ENCODE measurements at places on chromosomes 1 and 21. TPM values are rescaled to one million over a fixed set of nuclear protein-coding genes. Genes with fewer than 3 reads are reported as not detected.

Gene ERG
- total RNA-seq, result 17.3 TPM

Gene DIO1
- total RNA-seq, result not detected

Gene USH2A
- 3.6 TPM for total RNA-seq

Gene OR6N1
- not detected for total RNA-seq

GRCh38 chr1:109208836-109209463 lies 4.8 kb upstream of the SARS1 start:
- no peak for DNase-seq

DNA sequence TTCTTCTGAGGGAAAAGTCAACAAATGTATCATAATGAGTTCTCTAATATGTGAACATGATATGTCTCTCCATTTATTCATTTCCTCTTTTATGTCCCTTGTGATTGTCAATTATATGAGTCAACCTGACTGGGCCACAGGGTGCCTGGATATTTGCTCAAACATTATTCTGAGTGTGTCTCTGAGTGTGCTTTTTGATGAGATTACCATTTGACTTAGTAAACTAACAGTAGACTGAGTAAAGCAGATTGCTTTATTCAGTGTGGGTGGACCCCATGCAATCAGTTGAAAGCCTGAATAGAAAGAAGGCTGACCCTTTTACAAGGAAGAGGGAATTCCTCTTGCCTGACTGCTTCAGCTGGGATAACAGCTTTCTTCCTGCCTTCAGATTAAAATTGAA lies 142.6 kb downstream of the SLC35F3 start:
- DNase-seq, result no peak

DNA sequence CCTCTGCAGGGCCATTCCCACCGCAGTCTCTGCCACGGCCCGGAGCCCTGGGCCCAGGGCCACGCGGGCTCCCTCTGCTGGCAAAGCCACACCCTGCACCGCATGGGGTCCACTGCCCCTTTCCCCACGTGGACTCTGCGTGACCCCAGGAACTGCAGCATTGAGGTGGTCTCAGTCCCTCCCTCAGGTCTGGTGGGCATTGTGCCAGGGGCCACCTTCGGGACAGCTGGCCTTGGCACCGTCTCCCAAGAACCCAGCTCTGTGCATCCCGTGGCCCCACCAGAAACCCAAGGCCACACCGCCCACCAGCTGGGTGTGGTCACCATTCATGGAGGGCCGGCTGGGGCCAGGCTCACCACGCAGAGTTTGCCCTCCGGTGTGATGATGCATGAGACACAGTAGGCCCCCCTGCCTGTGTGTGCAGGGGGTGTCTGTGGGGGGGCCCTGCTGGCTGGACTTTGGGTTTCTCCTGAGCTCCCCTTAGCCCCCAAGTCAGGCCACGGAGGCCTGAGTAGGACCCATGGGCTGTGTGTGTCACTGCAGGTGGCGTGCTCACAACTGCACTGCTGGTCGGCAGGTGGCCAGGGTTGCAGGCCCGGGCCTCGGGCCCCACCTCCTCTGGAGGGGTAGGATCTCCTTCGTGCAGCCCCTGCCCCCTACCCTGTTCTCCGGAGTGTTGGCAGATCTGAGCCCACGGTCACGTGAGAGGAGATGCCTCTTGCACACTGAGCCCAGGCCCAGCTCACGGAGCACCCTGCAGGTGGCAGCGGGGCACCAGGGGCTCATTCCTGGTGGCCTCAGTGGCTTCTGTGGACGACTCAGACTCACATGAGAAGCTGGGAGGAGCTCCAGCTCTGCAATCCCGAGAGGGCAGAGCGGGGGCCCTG lies 5.8 kb downstream of the VWA1 start:
- DNase-seq, result peak; percentile 43

DNA sequence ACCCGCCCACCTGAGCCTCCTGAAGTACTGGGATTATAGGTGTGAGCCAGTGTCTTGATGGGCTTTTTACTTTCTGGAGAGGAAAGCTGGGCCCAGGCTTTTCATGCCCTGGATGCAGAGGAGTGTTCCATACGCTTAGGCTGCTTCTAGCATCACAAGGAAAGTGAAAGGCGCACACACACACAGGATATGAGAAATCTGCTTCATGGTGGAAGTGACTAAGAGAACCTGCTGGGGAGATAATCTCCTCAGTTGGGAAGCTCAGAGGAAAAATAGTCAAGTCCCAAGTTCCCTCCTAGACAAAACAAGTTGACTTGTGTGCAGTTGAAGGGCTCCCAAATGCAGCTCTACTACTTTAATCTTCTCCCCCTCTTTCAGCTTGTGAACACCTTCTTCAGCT lies 2.2 kb downstream of the NUDC start:
- DNase-seq, result no peak

GRCh38 chr1:37746806-37747205 lies 18.1 kb downstream of the EPHA10 start:
- no peak for DNase-seq

DNA sequence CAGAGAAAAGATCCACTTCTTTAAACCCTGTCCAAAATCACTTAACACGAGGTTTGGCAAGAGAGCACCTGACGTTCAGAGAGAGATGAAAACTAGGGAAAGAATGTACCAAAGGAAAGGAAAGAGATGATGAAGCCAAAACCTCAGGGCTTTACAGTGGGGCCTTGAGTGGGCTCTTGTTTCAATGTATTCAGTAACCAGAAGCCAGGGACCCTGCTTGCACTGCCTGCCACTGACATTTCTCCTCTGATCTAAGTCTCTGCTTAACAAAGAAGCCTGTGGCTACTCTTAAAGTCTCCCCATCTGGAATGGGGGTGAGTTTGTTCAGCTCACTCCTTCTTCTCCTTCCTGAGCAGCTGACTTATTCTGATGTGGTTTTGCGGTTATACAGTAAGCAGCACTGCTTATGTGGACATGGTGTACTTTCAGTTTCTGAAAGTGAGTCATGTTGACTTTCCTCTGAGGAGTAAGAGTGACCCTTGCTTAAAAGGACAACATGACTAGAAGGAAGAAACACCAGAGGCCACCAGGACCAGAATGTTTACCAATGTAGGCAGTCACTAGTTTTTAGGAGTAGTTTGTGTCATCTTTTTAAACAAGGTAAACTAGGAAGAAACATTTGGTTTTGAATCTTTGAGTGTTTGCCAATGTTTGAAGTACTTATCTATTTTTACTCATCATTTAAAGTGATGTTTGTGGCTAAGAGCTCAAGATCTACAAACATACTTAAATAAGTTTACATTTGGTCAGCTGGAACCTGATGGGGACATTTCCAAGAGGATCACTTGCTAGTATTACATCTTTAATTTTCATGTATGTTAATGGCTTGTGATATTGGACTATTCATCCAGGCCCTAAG lies 87.4 kb downstream of the FASLG start:
- DNase-seq, result no peak

DNA sequence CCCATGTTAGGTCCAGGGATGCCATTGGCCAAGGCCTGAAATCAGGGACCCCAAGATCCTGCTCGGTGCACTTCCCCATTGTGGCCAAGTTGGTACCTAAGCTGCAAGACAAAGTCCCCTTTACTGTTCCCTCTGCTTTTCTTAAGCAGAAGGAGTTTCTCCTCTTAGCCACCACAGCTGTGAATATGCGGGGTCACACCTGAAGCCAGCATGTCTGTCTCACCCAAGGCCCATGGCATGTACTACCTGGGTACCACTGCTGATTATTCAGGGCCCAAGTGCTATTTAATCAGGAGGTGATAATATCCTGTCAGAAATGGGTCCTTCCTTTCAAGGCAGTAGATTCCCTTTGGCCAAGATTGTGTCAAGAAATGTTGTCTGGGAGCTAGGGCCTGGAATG lies 133.9 kb upstream of the DNAH14 start:
- no peak for DNase-seq

GRCh38 chr1:206854401-206855129 lies 10.9 kb upstream of the IL20 start:
- DNase-seq, result no peak

DNA sequence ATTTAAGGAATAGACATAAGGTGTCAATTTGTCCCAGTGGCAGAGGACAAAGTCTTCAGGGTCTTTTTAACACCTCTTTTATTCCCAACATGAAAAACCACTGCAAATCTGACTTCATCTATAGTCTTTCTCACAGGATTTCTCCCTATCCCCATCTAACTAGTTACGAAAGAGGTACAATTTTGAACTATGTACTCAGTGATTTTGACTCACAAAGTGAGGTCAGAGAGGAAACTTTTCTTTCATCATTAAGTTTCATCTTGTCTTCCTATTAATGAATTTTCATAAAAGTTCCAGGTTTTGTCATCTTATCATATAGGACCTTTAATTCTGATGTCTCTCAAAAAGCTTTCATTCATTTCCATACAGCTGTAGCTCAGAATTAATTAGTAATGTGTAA lies 63.3 kb downstream of the ASH1L start:
- DNase-seq, result no peak

DNA sequence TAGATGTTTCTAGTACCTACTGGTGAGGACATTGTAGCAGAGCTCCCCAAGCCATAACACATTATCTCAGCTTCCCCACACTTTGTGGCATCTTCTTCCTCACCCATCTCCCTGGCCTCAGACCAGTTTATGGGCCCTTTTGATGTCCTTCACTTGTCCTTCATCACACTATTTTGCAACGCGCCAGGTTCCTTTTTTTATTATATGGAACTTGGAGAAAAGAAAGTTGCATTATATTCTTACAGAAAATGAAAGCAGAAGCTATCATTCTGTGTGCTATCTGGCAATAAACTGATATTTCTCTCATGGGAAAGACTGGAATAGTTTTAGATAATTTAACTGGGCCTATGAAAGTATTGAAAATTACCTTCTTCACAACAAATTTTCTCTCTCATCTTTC lies 196.9 kb upstream of the ETV3 start:
- no peak for DNase-seq

DNA sequence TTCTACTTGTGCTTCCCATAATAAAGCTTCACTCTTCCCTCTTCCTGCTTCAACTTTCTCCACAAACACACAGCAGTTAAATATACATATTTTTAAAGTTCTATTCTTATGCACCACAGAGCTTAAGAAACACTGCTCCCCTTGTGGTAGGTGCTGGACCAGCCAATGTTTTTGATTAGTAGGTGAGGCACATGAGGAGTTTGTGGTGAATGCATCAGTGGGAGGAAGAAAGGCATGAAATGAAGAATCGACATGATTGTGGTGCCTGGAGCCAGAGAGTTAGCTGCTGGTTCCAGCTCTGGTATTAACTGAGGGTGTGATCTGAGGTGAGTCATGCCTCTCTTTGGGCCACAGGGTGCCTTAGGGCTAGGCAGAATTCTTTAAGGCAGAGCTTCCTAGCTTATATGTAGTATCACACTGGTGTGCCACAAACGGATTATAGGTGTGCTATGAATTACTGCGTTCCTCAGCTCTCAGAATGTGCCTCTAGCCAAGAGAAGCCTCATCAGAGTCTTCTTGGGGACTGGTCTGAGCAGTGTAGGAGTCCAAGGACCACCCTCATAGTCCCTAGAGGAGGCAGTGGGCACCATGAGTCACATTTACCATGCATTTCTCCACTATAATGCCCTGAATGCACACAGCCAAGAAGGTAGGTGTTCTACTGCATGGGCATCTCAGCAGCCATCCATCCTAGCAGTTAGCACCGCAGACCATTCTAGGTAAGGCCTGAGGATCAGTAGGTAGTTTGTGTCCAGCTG lies 97.4 kb upstream of the SGIP1 start:
- no peak for DNase-seq

DNA sequence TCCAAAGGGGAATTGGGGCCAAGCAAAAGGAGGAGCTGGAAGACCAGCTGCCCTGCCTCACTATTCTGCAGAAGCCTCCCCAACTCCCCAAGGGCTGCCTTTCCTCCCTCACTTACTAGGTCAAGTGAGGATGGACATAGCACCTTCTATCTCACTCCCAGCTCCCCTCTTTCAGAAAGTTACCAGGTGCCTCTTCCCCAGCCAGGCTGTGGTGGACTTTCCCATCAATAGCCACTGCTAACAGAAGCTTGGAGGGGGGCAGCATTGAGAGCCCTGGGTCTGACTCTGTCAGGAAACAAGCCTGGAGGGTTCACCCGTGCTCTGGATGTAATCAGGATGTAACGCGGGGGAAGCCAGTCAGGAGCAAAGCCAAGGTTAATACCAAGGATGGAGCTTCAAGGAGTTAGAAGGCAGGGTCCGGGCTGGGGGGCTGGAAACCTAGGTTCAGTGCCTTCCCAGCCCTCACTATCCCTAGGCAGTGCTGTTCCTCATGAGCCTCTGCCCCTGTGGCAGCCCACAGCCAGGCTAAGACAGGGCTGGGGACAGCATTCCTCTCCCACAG lies 127.8 kb upstream of the NGF start:
- DNase-seq, result no peak

GRCh38 chr1:74579425-74579824 lies 67.0 kb upstream of the LRRC53 start:
- DNase-seq, result no peak

- DNase-seq, result no peak
Measured at GRCh38 chr1:56965916-56966697, at the start of gene C8B. Gene C8B (minus strand): TSS chr1:56966015. CDS start chr1:56965948, 67 bp downstream.

DNA sequence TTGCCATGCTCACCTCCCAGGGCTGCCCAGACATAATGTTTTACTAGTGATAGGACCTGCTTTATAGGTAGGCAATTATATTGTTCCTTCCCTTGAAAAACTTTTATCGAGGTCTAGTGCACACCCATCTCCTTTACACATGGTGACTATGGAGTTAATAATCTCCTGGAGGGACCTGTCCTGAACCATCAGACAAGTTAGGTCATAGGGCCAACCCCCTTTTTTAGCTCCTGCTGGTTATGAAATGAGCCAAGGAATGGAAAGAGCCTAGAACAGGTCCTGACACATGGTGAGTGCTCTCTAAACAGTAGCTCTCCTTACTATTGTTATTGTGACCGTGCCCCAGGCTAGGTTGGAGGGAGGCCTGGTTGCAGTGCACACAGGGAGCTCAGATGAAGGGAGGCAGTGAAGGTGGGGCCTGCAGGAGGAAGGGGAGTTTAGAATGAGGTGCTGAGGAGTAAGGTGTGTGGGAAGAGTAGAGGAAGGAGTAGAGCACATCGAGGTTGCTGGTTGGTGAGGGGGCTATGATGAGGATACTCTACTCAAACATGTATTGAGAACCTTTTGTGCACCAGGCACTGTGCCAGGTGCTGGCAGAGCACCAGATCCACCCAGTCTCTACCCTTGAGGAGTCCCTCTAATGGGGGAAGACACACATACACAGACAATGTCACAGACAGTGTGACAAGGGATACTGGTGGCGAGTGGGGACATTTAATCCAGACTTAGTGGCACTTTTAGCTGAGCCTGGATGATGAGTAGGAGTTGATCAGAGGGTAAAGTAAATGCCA lies 14.1 kb upstream of the LMNA start:
- DNase-seq, result no peak

DNA sequence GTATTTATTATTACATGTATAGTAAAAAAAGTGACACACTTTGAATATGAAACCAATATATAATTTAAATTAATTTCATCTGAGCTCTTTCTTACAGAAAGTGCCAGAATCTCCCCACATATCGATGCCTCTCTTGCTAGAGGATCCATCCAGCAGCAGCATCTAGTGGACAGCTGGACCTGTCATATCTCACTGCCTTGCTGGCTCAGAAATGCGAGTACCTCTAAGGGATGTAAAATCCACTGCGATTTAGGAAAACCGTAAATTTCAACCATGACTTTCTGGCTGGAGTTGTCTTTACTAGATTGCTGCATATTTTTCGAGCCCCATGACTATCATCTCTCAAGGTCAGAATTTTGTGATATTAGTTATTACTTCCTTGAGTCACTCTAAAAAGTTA lies 333.8 kb downstream of the NEGR1 start:
- DNase-seq, result no peak
